ENCODE measurements at places on chromosomes 12 and 14. TPM values are rescaled to one million over a fixed set of nuclear protein-coding genes. Genes with fewer than 3 reads are reported as not detected.

The TMEM233 gene
- 0.49 TPM for total RNA-seq

The COCH gene
- 1.3 TPM for total RNA-seq

The NDUFA9 gene
- 40.7 TPM for total RNA-seq

The PRIMA1 gene
- not detected for total RNA-seq

The NUAK1 gene
- 11.4 TPM for total RNA-seq

The TSPAN19 gene
- not detected for total RNA-seq

The FGF23 gene
- not detected for total RNA-seq

The GPR65 gene
- total RNA-seq: 0.32 TPM

The ZNF385A gene
- total RNA-seq: 14.3 TPM

The TAS2R20 gene
- total RNA-seq: 0.32 TPM

The TAC3 gene
- not detected for total RNA-seq

The KRT83 gene
- total RNA-seq: not detected

The AREL1 gene
- total RNA-seq: 31.6 TPM

The ABCD2 gene
- total RNA-seq: not detected

The SIX4 gene
- 3.9 TPM for total RNA-seq

The SPTB gene
- not detected for total RNA-seq

The LRRC10 gene
- not detected for total RNA-seq

The GNG2 gene
- 32.5 TPM for total RNA-seq

The NOS1 gene
- not detected for total RNA-seq
